ENCODE measurements at places on chromosomes 5 and 9. TPM values are rescaled to one million over a fixed set of nuclear protein-coding genes. Genes with fewer than 3 reads are reported as not detected.

Gene IDNK
- total RNA-seq: 3.3 TPM

Gene NOXA1
- 19.9 TPM for total RNA-seq

Gene PCDHGB1
- total RNA-seq: 1.7 TPM

Gene BTF3
- total RNA-seq: 655 TPM

Gene BRD8
- total RNA-seq: 89.0 TPM

Gene PCDHGA9
- total RNA-seq: 2.1 TPM

Gene NCS1
- 44.8 TPM for total RNA-seq

Gene IGIP
- 2.6 TPM for total RNA-seq

Gene ATP6V0E1
- 120 TPM for total RNA-seq

Gene NMUR2
- total RNA-seq: 1.9 TPM

Gene GARNL3
- total RNA-seq: 51.1 TPM

Gene PCDHGB2
- 0.86 TPM for total RNA-seq

Gene BTNL8
- not detected for total RNA-seq

Gene TMOD1
- total RNA-seq: 0.49 TPM

Gene EQTN
- 1.4 TPM for total RNA-seq

Gene UAP1L1
- 5.5 TPM for total RNA-seq

Gene RLN2
- total RNA-seq: 3.8 TPM

Gene PLEKHG4B
- total RNA-seq: 71.2 TPM

Gene IGFBPL1
- total RNA-seq: 0.34 TPM

Gene SPINK1
- total RNA-seq: 1.4 TPM

Gene URM1
- 46.6 TPM for total RNA-seq

Gene SPATA31D3
- not detected for total RNA-seq

Gene DIPK1B
- 56.2 TPM for total RNA-seq

Gene GABRA6
- not detected for total RNA-seq

Gene LCN9
- total RNA-seq: 1.7 TPM

Gene POLR1E
- total RNA-seq: 27.3 TPM

Gene TMEM174
- total RNA-seq: not detected

Gene TSLP
- 0.42 TPM for total RNA-seq

Gene PTPRD
- 109 TPM for total RNA-seq

Gene WDR38
- not detected for total RNA-seq

Gene PCDHA10
- 18.6 TPM for total RNA-seq

Gene TAF11L11
- not detected for total RNA-seq

Gene SEC61B
- total RNA-seq: 130 TPM

Gene UGCG
- 29.8 TPM for total RNA-seq

Gene C9orf50
- 0.87 TPM for total RNA-seq
